Activated CD8-positive, alpha-beta memory T cell treated with anti-CD3 and anti-CD28 coated beads for 4 hours (primary cell): ENCODE measurements at places on chromosomes 5 and 9.

GRCh38 chr5:120778491-120779484, 314.7 kb downstream of the PRR16 start:
- no peak for DNase-seq

DNA sequence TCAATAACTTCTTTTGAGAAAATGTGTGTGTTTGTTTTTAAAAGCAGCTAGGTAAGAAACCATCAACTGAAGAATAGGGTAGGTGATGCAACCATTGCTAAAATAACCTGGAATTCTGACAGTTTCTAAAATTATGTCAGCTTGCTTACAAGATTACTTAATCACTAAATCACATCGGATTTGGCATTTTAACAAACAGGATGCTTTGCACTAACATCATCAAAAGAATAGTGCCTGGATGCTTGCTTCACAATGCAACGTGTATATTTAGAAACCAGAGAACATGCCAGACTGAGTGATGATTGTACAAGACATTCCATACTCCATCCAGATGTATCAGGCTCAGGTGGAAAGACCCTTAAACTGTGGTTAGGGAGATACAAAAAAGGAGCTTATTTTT, 43.9 kb downstream of the PAM start:
- no peak for DNase-seq

DNA sequence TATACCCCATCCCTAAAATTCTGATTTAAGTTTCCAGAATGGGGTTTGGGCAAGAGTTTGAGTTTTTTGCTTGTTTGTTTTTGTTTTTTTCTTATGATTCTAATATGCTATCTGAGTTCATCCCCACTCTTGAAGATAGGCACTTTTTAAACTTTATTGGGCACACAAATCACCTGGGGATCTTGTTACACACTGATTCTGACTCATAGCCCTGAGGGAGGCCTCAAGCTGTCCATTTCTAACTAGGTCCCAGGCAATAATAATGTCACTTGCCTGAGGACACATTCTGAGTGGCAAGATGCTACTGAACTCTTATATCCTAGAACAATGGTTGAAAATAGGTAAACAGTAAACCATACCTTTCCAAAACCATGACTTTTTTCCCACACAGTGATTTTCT, 22.8 kb upstream of the ABLIM3 start:
- no peak for DNase-seq

GRCh38 chr9:15433661-15434060, 11.0 kb downstream of the SNAPC3 start:
- DNase-seq = no peak

DNA sequence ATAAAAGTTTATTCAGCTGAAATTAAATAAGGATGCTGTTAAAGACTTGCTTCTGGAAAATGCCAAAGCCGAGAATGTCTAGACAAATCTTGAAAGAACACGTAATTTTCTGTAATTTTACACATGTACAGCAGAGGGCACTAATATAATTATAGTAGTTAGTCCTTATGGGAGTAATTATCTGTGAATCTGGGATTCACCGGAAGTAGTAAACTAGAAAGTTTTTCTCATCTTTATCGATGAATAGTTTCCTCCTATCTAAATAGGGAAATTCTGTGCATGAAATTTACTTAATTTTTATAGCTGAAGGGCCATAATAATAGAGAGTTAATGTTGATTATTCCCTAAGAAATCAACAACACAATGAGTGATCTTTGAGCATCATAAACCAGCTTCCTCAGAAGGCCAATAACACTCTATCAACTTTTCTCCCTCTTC, 18.4 kb upstream of the CNTLN start:
- no peak for DNase-seq
